ENCODE measurements at places on chromosomes 4 and X. TPM values are rescaled to one million over a fixed set of nuclear protein-coding genes. Genes with fewer than 3 reads are reported as not detected.

DNA sequence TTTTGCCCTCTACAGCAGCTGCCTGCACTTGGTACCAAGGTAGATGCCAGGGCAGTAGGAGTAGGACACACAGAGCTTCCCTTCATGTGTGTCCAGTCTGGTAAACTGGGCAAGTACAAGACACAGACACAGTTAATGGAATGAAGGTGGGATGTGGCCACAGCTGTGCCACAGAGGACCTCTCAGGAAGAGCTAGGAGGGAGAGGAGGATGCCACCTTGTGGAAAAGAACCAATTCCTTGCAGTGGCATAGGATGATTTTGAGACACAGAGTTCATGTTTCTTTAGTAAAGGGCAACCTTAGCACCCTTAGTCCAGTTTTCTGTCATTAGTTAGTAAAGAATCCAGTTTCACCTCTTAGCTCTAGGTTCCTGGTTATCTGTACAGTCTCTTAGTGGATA, 36.3 kb upstream of the TBC1D14 start:
- peak; percentile 19 for DNase-seq

DNA sequence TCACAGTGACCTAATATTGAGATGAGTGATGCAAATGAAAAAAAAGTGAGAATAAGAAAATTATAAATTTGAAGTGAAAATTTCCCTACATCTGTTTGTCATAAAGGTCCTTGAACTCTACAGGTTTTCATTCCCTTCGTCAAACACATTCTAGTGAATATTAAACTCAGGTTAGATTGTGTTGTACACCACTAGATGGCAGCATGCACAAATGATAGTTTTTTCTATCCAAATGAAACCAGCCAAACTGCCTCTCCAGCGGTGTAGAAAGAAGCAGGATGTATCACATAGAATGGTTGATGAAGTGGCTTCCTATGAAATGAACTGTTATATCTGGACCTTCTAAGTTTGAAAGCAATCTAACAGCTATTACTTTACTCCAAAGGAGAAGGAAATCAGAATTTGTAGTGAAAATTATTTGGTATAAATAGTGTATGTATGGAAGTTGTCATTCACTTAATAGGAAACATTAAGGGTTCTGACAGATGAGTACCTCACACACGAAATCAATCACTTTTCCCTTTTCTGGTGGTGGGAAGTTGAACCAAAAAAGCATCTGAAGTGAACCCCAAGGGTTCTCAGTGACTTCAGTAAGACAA, 382.7 kb downstream of the UNC5C start:
- peak; percentile 81 for DNase-seq

GRCh38 chr4:162151850-162152249, 11.9 kb downstream of the FSTL5 start:
- no peak for DNase-seq

OFD1 gene
- 7.6 TPM for polyA plus RNA-seq

DNA sequence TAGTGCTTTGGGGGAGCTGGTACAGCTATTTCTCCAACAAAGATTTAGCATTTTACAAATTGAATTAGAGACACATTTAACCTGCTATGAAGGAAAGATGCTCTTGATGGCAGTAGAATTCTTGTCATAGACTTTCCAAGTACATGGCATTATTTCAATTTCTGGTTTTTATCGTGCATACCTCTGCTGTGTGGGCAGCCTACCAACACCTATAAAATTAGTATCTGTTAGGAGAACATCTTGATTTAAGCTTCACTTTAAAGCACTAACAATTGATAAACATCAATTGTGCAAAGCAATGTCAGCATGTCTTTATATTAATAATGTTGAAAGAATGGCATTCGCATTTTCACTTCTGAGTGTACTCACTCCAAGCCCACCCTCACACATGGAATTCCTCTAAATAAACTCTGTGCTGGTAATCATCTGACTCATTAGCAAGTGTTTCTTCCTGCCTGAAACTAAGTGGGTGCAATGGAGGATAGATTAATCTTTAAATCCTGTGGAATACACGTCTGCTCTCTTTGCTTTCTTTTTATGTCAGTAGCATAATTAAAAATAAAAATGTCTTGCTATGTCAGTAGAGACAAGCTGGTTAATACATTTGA, 279.8 kb upstream of the MAGEB18 start:
- DNase-seq: peak; percentile 1

DNA sequence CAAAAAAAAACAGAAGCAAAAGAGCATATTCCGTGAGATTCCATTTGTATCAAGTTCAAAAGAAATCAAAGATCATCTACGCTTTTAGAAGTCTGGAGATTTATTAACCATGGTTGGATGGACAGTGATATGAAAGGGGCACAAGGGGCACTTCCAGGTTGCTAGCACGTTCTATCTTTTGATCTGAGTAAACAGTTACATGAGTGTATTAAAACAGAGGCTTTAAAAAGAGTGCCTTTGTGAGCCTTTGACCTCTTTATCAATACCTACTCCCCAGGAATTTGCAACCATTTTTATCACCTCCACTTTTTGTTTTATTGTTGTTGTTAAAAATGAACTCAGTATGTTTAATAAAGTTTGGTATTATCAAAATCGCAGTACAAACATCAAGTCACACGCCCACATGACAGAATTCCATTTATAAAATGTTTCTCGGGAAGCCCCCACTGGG, 72.4 kb upstream of the UCP1 start:
- no peak for DNase-seq

- no peak for DNase-seq
These were observed 1525.6 kb downstream of the ARAP2 start for GRCh38 chr4:34718576-34719245.

MAP9 gene
- polyA plus RNA-seq: 14.7 TPM

- no peak for DNase-seq
These were observed 114.5 kb upstream of the TRIM2 start for GRCh38 chr4:153089742-153090141.

DNA sequence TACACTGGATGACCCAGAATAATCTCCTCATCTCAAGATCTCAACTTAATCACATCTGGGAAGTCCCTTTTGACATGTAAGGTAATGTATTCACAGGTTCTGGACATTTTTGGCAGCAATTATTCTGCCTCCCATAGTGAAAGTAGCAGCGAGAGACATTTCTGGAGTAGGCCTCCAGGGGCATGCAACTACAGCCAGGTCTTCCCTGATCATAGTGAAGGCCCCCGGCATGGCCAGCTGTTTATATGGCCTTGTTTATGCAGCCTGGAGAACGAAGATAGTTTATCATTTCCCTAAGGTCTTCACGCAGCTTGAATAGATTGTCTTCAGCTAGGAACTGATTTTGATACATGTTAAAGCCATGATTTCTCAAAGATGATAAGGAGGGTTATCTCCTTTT, 139.9 kb downstream of the RNF150 start:
- DNase-seq: no peak

GRCh38 chr4:85761803-85762528, 287.0 kb downstream of the ARHGAP24 start:
- peak; percentile 94 for DNase-seq

DNA sequence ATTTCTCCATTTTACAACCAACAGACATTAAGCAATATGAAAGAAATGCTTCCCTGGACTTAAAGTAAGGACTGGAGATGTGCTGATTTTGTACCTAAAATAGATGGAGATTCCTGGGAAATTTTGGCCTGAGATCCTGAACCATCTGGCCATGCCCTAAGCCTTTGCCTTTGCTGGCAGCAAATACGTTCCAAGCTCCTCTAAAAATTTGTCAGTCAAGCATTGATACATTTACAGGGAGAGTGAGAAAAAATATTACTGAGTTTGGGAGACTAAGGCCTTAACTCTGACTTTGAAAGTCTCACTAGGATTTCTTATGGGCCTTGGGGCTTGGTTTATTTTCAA, 63.9 kb downstream of the FHDC1 start:
- no peak for DNase-seq
